ENCODE measurements at places on chromosomes 4 and X.

DNA sequence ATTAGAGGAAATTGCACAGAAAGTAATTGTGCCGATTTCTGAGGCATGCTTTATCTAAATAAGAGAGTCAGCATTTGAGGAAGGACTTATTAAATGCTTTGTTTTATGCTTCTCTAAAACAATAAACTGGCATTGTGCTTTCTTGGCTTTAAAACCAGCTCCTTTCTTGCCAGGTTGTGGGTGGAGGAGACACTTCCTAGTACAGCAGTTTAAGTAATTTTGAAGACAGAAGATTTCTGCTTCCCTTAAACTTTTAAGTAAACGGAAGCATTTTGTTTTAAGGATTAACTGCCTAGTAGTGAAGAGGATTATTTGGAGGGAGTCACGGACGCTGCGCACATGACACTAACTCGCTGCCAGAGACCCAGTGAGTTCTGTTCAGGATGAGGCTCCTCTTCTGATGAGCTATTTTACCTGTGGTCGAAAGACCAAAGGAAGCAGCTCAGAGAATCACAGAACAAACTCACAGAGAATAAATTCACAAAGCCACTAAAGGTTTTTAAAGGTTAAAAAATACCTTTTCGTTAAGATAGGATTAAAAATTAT lies 169.5 kb downstream of the TLL1 start:
- no peak for DNase-seq

- DNase-seq = no peak
Observed at GRCh38 chr4:105624530-105624929, 72.1 kb downstream of the ARHGEF38 start.

DNA sequence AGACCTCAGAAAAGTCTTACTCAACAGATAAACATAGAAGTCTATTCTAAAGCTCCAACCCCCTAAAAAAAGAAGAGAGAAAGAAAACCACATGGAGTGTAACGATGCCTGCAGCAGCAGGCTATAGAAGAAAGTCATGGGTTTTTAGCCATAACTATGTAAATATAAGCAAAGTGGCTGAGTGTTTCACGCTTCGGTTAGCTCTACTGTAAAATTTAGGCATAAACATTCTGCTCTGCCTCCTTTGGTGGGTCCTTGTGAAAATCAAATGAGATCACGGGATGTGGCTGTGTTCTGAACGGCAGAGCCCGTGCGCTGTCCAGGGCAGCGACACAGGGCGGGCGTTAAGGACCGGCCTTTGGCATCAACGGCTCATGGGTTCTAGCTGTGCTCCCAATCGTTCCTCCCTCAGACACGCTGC lies 78.4 kb downstream of the IRF2 start:
- DNase-seq = no peak

GRCh38 chrX:79630033-79631009 lies 263.2 kb upstream of the ITM2A start:
- no peak for DNase-seq

- DNase-seq = no peak
Observed at GRCh38 chrX:149267878-149268813, 237.0 kb downstream of the IDS start.

DNA sequence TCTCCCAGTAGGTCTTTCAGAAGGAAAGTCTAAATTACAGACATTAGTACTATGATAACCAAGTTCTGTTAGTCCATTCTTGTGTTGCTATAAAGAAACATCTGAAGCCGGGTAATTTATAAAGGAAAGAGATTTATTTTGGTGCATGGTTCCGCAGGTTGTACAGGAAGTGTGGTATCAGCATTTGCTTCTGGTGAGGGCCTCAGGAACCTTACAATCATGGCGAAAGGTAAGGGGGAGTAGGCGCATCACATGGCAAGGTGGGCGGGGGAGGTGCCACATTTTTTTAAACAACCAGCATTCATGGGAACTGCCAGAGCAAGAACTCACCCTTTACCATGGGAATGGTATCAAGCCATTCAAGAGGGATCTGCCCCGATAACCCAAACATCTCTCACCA lies 26.2 kb upstream of the USP46 start:
- no peak for DNase-seq

GRCh38 chrX:10106806-10107205 lies 50.0 kb upstream of the CLCN4 start:
- no peak for DNase-seq

DNA sequence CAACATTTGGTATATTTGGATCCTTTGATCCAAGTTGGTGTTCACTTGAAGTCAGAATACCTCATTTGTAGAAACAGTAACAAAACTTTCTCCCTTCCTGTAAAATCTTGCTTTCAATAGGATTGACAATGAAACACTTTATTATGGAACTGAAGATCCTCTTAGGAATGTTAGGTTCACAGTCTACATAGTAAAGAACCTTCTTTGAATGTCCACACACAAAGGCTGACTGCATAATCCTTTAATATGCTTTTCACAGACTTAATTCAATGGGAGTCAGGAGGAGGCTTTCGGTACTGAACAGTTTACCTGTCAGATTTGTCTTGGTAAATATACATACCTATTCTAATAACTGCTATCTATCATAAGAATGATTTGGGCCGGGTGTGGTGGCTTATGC lies 188.5 kb downstream of the SPRY1 start:
- DNase-seq = no peak

- DNase-seq = no peak
Observed at GRCh38 chrX:39928704-39929378, 168.9 kb downstream of the BCOR start.

DNA sequence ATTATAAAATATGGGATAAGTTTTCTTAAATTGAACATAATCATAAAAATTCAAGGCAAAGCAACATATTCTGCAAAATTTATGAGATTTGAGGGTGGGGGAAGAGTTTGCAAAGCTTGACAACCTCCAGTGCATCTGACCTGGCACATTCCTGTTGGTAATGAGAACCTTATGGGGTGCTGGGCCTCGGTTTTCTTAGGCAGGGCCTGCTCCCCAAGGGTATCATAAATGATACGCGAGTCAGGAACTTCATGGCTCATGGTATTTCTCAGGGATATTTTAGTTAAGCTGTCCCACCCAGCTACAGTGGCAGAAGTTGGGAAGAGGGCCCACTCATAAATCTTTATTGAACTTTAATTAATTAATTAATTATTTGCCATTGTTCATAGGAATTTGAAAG lies 13.2 kb downstream of the AFF2 start:
- DNase-seq = no peak

DNA sequence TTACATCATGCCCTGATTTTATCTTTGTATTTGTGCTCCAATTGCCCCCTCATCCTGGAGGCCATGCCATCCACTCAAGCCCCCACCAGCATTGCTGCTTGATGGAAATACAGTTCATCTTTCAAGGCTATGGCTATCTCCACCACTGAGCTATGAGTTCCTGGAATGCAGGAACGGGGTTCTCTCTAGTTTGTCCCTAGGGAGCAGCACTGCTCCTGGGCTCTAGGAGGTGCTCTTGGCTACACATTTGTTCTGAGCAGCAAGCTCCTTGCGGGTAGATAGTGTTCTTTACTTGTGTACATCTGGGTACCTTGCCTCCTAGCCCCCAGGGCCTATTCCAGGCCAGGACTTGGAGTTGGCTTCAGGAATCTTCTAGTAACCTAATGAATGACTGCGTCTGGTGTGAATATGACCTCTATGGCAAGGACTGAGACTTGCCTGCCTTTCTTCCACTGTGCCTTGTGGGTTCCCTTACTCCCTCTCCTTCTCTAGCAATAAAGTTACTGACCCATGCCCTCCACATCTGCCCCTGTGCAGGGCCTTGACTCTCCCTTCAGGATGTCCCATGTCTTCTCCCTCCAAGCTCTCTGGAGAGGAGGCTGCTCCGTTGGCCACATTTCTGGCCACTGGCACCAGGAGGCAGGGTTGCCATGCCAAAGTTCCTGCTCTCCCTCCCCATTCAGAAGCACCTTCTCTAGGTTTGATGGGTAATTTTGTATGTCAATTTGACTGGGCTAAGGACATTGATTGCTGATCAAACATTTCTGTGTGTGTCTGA lies 7.6 kb downstream of the CITED1 start:
- DNase-seq = no peak

- DNase-seq = no peak
Observed at GRCh38 chrX:56786889-56787733, 58.1 kb downstream of the NBDY start.

GRCh38 chrX:19034025-19034424 lies 50.1 kb upstream of the PHKA2 start:
- no peak for DNase-seq
